ENCODE measurements at places on chromosomes 7 and 10.

GRCh38 chr7:8998762-8999161 is 565.4 kb downstream of the NXPH1 start:
- no peak for DNase-seq

DNA sequence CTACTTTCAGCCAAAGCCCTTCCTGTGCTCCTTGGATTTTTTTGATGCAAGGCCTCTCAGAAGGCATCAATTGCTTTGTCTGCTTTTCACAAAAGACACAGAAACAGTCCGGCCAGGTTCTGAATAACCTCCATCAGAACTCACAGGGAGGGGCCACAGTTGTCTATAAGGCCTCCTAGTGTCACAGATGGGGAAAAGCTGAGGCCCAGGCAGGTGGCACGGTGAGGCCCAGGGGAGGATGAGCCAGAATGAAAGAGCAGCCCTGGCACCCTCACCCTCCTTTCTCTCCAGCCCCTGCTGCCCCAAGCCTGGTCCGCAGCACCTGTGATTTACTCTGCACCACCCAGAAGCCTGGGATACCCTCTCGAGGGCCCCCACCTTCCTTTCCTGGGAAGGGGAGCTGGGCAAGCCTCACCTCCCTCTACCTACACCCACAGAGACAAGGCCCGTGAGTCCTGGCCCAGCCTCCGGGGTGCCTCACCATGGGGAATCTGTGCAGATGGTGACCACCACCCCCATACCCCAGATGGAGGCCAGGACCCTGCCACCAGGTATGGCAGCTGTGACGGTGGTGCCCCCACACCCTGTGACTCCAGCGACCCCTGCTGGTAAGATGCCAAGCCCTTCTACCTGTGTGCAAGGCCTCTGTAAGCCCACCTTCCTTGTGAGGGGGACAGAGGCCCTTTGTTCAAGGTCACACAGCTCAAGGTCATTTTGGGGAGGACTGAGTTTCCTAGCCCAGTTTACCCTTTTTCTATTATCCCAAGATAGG is 26.2 kb upstream of the ZNF467 start:
- DNase-seq: no peak

DNA sequence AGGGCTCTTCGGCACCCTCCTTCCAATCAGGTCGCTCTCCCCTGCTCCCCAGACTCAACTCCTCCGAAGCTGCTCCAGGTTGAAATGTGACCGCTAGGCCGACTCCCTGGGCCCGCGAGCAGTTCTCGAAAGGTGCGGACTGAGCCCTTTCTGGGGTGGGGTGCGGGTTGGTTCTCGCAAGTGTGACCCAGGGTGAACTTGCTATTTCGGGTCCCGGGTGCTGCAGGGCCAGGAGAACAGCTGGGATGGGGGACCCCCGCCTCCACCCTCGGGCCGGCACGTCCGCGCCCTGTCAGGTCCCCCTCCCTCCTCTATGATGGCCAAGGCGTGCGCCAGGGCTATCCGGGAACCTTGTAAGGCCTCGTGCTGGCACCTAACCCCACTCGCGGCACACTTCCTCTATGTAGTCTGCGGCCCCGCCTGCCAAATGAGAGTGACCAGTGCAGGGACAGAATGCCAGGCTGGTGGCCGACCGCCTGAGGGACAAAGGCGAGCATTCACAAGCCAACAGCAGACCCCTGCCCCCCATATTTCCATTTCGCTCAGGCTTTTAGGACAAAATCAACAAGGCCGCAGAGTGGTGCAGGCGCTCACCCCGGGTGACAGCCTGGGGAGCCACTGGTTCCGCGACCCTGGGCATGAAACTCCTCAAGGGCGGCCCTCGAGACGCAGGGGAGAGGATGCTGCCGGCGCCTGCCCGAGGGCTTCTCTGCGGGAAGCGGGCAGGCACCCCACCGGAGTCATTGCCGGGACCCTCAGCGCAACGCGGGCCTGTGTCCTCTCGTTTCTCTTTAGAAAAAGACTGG is 13.7 kb upstream of the HOXA13 start:
- no peak for DNase-seq

DNA sequence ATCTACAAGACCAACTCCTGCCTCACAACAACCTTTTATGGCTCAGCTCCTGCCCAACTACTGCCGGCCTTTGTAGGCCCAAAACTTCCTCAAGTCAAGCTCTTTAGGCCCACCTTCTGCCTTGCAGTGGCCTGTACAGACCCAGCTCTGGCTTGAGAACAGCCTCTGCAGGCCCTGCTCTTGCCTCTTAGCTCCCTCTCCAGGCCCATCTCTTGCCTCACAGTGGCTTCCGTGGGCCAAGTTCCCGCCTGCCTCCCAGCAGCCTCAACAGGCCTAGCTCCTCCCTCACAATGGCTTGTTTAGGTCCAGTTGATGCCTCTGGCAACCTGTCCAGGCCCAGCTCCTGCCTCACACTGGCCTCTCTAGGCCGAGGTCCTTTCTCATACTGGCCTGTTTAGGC is 32.4 kb upstream of the VKORC1L1 start:
- DNase-seq: peak; percentile 62

DNA sequence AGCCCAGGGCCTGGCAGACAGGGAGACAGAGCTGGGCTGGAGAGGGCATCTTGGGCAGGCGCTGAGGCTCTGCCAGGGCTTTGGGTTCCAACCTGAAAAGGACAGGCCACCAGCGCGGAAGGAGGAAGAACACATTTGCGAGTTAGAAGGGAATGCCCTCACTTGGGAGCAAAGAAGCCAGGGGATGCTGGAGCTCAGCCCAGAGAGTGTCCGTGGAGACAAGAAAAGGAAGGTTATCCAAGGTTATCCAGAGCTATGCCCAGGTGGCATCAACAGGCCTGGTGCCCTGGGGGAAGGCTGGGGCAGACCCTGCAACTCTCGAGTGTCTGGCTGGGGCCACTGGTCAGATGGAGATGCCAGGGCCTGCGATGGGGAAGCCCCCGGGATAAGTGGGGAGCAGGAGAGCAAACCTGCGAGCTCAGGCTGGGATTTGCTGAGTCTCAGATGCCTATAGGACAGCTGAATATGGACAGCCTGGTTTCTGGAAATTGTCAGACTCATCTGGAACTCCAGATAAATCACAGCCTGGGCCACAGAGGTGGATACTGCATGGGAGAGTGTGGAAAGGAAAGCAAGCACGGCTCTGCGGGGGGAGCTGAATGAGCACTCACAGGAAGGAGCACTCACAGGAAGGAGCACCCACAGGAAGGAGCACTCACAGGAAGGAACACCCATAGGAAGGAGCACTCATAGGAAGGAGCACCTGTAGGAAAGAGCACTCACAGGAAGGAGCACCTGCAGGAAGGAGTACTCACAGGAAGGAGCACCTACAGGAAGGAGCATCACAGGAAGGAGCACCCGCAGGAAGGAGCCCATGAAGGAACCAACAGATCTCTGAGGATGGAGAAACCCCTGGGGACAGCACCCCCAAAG is 152.1 kb downstream of the ADAM12 start:
- DNase-seq: no peak

DNA sequence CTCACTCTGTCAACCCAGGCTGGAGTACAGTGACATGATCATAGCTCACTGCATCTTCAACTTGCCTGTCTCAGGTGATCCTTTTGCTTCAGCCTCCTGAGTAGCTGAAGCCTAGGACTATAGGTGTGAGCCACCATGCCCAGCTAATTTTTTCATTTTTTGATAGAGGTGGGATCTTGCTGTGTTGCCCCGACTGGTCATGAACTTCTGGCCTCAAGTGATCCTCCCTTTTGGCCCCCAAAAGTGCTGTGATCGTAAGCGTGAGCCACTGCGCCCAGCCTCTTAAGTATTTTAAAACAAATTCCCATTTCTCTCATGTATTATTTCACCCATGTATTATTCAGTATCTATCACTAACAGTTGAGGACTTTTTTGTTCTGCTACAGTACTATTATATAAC is 43.5 kb downstream of the KMT2E start:
- DNase-seq: no peak

DNA sequence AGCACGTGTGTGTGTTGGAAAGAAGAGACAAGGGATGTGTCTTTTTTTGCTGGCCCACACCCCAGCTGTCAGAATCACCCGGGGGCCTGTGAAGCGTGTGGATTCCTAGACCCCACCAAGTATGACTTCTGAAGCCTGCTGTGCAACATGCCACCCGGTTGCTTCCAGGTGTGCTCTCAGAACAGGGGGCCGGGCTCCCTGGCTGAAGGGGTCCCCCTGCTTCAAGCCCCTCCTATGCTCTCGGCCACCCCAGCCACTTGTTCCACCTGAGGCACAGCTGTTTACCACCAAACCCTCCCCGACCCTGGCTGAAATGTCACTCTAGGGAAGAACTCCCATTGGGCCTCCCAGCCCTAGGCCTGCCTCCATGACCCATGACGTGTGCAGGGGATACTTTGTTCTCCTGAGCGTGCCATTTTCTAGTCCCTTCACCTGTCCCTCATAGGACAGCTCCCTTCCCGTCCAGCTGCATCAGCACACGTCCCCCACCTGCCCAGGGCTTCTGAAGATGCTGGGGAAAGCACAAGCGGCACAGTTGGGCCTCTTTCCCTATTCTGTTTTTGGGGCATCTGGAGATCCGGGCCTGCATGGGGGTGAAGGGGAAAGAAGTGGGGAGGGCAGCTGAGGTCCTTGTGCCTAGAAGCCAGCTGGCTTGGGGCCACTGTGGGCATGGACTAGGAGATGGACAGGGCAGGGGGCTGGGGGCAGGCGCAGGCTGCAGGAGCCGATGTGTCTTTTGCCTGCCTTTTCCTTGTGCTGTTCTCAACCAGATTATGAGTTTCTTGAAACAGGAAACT is 33.3 kb downstream of the CRHR2 start:
- no peak for DNase-seq

DNA sequence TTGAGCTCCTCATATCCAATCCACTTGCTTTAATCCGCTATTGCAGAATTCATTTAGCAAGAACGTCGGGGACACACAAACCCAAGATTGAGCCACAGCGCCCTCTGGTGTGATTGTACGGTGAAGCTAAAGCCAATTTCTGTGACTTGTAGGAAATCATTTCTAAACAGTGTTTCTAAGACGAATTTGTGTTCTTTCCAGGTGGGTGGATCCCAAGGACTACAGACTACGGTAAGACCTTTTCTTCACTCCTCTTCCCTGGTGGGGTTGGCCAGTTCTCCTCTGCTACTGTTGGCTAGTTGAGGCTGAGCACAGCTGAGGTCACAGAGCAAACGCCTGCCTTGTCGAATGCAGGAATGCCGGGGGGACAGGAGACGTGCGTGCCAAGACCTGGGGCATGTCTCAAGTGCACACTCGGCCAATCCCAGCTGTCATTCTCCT is 5.2 kb downstream of the DMBT1 start:
- DNase-seq: peak; percentile 90

- no peak for DNase-seq
Measured at GRCh38 chr10:127968659-127969058, 61.8 kb downstream of the PTPRE start.

GRCh38 chr7:85426487-85426960 is 239.7 kb upstream of the SEMA3D start:
- peak; percentile 12 for DNase-seq

DNA sequence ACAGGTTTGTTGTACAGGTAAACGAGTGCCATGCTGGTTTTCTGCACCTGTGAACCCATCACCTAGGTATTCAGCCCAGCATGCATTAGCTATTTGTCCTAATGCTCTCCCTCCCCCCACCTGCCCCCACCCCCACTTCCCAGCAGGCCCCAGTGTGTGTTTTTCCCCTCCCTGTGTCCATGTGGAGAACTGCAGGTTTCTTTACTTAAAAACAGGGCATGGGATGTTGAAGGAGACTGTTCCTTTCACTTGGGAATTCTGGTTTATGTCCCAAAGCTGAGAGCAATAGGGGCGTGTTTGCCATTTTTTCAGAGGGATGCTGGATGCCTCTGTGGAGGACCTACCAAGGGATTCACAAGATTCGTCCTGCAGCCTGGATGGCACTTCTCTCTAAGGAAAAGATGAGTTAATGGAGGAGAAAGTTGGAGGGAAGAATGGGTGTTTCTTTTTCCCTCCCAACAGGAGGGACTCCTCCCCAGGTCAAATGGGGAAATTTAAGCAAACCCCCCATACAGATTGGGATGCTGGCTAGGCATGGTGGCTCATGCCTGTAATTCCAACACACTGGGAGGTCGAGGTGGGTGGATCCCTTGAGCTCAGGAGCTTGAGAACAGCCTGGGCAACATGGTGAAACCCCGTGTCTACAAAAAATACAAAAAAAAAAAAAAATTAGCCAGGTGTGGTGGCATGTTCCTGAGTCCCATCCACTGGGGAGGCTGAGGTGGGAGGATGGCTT is 136.0 kb downstream of the GALNT17 start:
- DNase-seq: no peak

DNA sequence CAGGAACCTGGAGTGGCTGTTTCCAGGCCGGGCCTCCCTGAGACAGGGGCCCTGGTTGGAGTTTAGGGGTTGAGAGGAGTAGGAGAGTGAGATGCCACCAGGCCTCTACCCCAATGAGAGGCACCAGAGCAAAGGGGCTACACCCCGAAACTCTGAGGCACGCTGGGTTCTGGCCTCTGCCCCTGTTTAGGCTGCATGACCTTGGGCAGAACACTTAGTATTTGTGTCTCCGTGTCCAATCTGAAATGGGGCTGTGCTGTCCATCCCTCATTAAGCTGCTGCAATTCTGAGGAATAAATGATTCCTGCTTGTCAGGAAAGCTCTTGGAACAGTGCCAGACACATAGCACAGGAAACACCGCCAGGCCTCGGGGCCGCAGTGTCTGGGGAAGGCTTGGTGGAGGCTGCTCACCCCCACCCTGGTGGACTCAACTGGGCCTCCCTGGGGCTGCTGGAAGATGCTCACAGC is 40.5 kb upstream of the SAMD8 start:
- no peak for DNase-seq

- no peak for DNase-seq
Measured at GRCh38 chr10:8768852-8769251, 714.4 kb downstream of the GATA3 start.

DNA sequence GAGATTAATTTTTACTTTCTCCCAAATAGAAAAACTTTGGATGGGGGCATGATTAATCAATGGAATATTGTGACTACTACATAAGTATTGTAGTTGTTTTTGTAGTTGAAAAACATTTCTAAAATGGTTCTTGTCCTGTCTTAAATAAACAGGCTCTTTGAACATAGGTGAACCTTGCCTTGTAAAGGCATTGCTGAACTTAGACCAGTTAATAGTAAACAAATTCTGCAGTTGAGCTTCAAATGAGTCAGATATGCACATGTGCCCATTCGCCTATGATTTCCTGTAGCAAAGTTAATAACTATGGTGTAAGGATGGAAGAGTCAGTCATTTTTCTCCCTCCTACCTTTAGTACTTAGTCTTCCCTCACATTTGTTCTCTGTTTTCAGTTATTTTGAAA is 22.6 kb downstream of the CUTC start:
- DNase-seq: peak; percentile 67

DNA sequence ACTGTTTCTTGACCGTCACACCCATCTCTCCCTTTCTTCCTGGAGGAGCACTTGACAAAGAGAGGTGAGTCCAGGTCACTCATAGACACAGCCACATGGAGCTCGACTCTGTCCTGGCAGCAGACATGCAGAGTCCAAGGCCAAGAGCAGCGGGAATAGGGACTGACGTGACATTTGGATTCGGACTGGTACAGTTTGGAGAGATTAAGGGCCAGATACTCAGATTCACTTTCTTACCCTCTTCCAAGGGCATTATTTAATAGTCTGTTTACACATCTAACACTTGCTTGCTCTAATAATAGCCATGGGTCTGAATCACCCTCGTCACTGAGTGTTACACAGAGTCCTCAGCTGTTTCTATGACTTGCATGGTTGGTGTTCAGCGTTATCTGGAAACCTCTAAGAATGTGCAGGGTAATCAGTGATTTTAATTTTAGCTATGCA is 39.2 kb upstream of the OTUD1 start:
- peak; percentile 26 for DNase-seq

Measured in fibroblast of mammary gland (primary cell).